Naive thymus-derived CD4-positive, alpha-beta T cell (primary cell): ENCODE measurements at places on chromosomes 7 and 10.

DNA sequence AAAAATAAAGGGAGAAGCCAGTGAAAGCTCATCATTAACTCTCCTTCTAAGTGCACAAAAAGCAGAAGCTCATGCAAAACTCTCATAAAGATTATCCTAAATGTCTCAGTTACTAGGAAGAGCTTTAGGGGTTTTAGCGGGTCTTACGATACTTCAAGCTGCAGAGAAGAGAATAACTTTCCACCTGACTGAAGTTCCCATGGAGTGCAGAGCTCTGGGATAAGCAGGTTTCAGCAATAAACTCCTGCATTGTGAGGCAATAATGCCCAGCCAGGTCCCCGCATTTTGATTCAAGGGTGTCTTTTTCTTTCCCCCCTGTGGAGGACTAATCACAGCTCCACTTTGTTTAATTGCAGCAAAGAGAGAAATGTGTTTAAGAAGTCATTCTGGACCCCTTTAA, 241.9 kb upstream of the SP8 start:
- H3K27me3 ChIP-seq = no peaks in the 10 kb centered on the region
- H3K36me3 ChIP-seq = no peaks in the 10 kb centered on the region
- H3K27ac ChIP-seq = no peak overlapping the region

DNA sequence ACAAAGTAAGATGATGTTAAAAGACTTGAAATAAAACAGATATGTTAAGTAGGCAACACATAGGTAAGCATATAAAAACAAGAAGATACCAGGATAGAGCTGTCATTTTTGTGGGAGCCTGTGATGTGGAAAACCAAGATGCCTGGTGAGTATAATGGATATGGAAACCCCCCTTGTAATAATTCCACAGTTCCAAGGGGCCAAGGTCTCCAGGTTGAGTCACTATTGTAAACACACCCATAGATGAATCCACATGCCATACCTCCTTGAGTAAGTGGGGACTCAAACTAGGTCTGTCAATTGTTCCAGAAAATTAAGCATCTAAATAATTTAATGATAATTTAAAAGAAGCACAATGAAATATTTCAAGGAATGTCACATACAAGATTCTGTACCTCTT, 15.9 kb downstream of the CAV1 start:
- DNase-seq = no peak
- H3K4me3 ChIP-seq = no peak overlapping the region
- H3K27me3 ChIP-seq = no peaks in the 10 kb centered on the region
- H3K27ac ChIP-seq = no peak overlapping the region
- no peaks in the 10 kb centered on the region for H3K36me3 ChIP-seq
- H3K4me1 ChIP-seq = no peaks in the 10 kb centered on the region

DNA sequence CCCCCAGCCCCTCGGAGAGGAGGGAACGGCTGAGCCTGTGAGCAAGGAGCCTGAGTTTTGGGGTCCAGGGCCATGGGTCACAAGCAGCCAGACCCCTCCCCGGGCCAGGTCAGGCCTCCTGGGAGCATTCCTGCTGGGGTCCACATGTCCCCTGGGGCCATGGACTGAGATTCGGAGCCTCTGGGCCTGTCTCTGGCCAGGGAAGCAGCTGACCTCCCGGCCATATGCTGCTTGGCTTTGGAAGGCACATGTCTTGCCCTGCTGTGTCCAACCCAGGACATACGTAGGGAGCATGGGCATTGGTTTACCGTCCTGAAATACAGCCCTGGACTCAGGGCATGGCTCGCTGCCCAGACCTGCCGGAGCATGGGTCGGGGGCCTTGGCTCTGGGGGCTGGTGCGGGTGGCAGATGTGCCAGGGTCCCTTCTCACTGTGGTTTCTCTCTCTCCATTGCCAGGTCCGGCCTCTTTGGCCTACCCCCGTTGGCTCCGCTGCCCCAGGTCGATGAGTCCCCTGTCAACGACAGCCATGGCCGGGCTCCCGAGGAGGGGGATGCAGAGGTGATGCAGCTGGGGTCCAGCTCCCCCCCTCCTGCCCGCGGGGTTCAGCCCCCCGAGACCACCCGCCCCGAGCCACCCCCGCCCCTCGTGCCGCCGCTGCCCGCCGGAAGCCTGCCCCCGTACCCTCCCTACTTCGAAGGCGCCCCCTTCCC, 7.3 kb downstream of the PWWP2B start:
- DNase-seq = no peak
- H3K4me3 ChIP-seq = no peak overlapping the region
- H3K4me1 ChIP-seq = peaks cover 15% of the 10 kb centered on the region

GRCh38 chr10:28811639-28812349, 134.5 kb downstream of the BAMBI start:
- H3K27ac ChIP-seq = no peak overlapping the region
- H3K4me3 ChIP-seq = no peak overlapping the region
- H3K4me1 ChIP-seq = no peaks in the 10 kb centered on the region
- no peak for DNase-seq
- no peaks in the 10 kb centered on the region for H3K27me3 ChIP-seq

- H3K4me3 ChIP-seq = no peak overlapping the region
- no peaks in the 10 kb centered on the region for H3K36me3 ChIP-seq
- no peaks in the 10 kb centered on the region for H3K4me1 ChIP-seq
- no peak overlapping the region for H3K27ac ChIP-seq
Measured at GRCh38 chr7:119959811-119960210, 313.2 kb upstream of the KCND2 start.

DNA sequence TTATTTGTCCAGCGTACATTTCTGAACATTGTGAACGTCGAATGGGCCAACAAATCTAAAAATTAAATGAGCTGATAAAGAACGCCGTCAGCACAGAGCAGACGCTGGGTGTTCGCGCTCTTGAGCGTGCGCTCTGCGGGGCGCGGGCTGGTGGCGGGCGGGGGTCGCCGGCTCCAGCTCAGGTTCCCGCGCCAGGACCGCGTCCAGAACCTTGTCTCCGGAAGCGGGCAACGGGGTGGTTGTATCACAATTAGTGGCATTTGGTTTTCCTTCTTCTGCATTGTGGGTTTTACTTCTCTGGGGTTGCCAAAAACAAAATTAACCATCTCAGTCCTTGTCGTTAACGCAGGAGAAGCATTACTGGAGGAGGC, 2.4 kb downstream of the CYP2E1 start:
- H3K4me3 ChIP-seq = no peak overlapping the region
- DNase-seq = no peak

DNA sequence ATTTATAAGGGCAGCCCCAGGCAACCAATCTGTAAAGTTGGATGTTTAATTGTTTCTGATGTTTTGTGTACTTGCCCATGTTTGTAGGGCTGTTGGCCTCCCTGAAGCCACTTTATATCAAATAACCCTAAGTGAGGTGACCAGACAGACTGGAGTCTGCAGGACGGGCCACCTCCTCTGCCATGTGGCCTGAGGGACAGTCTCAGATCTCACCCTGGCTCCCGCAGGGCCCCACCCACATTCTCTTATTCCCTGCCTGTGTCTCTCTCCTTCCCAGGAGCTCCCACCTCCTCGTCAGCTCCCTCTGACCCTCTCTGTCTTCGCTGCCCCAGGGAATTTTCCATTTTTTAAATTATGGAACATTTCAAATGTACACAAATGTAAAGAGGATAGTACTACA, 9.5 kb upstream of the C10orf71 start:
- no peak for DNase-seq
- H3K36me3 ChIP-seq = no peaks in the 10 kb centered on the region
- H3K4me3 ChIP-seq = no peak overlapping the region
- H3K27me3 ChIP-seq = no peaks in the 10 kb centered on the region
- H3K4me1 ChIP-seq = no peaks in the 10 kb centered on the region

DNA sequence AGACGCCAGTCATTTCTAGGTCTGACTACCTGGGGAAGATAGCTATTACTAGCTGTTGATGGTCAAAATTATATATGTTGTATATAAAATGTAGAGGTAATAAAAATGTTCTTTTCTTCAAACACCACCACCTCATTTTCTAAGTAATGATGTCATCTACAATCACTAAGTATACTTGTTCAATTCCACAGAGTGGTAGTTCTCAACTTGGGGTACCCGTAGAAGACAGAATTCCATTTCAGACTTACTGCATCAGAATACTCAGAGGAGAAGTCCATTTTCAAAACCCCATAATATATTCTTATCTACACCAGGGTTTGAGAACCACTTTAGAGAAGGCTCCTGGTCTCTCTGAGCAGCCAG, 191.9 kb downstream of the PTN start:
- H3K27ac ChIP-seq = no peak overlapping the region
- no peaks in the 10 kb centered on the region for H3K4me1 ChIP-seq
- no peak overlapping the region for H3K4me3 ChIP-seq
- no peak for DNase-seq
- no peaks in the 10 kb centered on the region for H3K36me3 ChIP-seq
